ENCODE measurements at places on chromosomes 4 and X.

- DNase-seq = no peak
Measured at GRCh38 chrX:67288156-67288555, 255.7 kb upstream of the AR start.

DNA sequence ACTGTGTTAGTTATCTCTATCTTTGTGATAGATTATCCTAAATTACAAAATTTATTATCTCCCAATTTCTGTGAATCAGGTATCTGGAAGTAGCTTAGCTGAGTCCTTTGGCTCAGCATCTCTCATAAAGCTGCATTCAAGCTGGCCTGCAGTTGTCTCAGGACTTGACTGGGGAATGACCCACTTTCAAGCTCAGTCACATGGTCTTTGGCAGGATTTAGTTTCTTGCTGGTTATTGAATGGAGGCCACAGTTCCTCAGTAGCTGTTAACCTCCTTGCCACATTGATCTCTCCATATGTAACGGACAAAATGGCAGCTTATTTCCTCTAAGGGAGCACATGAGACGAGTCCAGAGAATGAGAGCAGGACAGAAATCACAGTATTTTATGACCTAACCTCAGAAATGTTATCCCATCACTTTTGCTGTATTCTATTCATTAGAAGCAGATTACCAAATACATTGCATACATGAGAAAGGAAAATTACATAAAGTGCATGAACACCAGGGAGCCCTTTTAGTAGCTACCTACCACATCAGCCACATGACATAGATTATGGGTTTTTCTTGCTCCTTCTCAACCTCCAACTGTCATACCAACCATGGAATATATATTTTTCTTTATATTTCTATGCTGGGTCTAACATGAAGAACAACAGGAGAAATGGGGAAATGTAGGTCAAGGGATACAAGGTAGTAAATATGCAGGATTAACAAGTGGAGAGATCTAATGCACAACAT is 730.1 kb downstream of the CCSER1 start:
- no peak for DNase-seq

- DNase-seq = no peak
Measured at GRCh38 chr4:42470023-42470422, 72.7 kb downstream of the SHISA3 start.

DNA sequence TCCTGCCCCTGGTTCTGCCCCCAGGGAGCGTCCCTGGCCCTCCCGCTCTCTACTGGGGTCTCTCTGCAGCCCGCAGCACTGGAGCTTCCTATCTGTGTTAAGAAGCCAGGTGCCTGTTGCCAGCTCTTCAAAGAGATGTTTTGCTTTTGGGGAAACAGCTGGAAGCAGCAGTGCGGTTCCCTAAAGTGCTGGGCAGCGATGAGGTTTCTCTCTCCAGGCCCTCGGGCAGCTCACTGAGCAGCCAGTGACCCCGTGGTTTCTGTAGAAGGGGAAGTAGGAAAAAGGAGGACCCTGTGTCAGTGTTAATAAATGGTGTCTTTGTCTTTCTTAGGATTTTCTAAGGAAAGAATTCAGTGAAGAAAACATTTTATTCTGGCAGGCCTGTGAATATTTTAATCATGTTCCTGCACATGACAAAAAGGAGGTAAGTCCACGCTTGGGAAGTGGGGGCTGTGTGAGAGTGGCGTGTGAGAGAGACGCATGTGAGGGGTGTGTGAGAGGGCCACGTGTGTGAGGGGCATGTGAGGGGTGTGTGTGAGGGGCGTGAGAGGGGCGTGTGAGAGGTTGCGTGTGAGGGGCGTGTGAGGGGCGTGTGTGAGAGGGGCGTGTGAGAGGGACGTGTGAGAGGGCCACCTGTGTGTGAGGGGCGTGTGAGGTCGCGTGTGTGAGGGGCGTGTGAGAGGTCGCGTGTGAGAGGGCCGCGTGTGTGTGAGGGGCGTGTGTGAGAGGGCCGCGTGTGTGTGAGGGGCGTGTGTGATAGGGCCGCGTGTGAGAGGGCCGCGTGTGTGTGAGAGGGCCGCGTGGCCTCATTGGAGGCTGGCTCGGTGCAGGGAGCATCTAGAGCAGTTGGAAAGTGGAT is 27.1 kb upstream of the HGFAC start:
- DNase-seq = no peak

GRCh38 chr4:135249024-135249423 is 1047.4 kb upstream of the PABPC4L start:
- peak; percentile 9 for DNase-seq

GRCh38 chr4:117491516-117491915 is 406.1 kb upstream of the TRAM1L1 start:
- DNase-seq = peak; percentile 31

GRCh38 chrX:42017971-42018370 is 94.6 kb upstream of the CASK start:
- DNase-seq = no peak

DNA sequence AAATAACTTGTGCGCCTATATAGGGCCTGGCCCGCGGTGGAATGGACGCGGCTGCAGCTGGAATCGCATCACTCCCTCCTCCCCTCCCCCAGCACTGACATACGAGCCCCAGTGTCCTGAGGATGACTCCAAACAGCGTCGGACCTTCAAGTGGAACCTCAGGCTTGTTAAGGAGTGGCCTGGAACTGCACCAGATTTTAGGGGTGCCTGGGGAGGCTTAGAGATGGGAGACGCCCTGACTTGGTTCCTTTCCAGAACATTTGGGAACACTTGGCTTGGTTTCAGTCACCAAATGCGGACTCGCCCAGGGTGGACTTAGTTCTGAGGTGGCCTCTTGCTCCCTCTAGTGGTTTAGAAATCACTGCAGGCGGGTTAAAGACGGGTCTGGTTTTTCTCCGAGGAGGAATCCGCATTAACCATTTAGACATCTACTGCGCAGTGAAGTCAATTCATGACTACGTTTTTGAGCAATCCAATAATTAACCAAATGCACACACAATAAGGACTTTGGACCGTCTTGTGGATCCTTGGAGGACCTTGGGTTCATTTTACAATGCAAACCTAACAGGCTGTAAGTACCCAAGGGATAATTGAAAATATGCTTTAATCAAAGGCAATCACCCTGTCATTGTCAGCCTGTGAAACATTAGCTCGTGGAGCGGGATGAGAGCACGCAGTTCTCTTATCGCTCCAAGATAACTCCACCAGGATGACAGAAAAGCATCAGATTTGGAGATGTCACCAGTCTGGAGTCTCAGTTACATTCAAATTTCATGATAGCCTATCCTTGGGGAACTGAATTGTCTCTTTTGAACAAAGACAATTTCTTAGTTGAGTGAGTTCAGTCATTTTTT is 11.2 kb upstream of the PDGFRA start:
- peak; percentile 92 for DNase-seq

DNA sequence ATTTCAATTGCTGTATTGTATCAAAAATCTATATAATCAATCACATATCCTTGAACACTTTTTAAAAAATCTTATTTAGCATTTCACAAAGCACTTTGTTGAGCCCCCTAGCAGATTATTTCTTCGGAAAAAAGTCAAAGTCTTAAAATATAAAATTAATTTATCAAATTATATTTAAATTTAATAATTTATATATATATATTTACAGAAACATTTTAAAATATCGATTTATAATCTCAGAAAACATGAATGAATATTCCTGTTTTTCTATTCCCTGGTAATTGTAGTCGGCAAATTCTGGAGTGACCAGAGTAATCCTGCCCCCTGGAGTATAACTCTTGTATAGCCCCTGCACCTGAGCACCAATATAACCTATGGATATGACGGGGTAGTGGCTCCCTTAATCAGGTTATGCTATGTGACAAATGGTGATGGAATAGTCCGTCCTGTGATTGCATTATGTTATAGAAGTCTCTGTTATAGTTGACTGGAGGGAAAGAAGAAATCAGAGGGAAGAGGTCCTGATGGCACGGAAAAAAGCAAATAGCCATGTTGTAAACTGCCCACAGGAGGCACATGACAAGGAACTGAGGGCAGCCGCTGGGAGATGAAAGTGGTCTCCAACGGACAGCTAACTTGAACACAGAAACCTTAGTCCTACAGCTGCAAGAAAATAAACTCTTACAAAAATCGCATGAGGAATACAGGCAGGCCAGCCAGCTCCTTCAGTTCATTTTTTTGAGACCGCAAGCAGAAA is 1092.3 kb downstream of the ARAP2 start:
- DNase-seq = no peak

DNA sequence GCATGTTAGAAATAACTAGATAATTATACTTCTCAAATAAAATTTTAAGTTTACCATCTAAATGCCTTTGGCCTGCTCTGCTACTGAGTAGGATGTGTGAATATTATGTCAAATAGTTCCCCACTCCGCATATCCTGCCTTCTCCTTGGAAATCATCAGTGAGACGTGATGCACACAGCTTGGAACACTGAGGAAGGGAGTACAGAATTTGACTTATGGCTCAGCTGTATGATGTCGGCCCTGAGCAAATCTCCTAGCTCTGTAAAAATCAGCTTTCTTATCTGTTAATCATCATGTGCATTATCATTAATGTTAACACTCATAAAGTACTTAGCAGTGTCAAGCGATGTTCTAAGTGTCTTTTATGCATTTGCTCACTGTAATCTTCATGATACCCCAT is 241.0 kb upstream of the ANKRD50 start:
- no peak for DNase-seq

- no peak for DNase-seq
Measured at GRCh38 chr4:108107729-108108382, 60.9 kb downstream of the LEF1 start.

DNA sequence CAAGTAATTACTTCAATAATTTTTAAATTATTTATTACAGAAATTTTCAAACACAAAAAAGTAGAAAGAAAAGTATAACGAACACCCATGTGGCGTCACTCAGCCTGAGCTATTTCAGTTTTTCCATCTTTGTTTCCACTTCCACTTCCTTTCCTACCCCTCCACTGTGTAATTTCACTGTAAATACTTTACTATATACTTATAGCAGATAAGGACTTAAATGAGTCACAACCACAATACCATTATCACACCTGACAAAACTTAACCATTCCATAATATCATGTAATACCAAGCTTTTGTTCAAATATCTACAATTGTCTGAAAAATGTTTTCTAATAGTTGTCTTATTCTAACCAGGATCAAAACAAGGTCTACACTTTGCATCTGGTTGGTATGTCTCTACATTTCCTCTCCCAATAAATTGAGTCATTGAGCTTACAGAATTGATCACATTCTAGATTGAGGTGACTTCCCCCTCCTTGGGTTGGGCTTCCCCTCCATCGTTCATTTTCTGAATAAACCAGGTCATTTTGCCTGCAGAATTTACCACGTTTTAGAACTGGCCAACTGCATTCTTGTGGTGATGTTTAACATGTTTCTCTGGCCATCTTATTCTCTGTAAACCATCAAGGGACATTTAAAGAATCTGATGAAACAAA is 48.7 kb downstream of the ATP10D start:
- no peak for DNase-seq

DNA sequence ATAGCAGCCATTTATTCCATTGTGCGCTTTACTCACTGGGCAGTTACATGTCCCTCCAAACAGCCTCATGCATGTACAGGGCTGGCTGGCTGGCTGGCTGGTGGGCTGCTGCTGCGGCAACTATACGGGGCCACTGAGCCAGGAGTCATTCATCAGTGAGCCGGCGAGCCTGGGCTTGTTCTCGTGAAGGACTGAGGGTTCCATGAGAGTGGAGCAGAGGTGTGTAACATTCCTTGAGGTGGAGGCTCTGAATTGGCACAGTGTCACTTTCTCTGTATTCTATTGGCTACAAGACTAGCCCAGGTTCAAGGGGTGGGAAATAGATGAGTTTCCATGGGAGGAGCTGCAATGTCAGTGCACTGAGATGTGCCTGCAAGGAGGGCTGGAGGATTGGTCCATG is 89.1 kb downstream of the ARHGAP10 start:
- no peak for DNase-seq

GRCh38 chr4:13368217-13368616 is 115.9 kb downstream of the RAB28 start:
- no peak for DNase-seq

- DNase-seq = no peak
Measured at GRCh38 chrX:19670854-19671620, 155.7 kb upstream of the MAP3K15 start.

GRCh38 chr4:105871997-105872396 is 23.3 kb upstream of the NPNT start:
- no peak for DNase-seq

DNA sequence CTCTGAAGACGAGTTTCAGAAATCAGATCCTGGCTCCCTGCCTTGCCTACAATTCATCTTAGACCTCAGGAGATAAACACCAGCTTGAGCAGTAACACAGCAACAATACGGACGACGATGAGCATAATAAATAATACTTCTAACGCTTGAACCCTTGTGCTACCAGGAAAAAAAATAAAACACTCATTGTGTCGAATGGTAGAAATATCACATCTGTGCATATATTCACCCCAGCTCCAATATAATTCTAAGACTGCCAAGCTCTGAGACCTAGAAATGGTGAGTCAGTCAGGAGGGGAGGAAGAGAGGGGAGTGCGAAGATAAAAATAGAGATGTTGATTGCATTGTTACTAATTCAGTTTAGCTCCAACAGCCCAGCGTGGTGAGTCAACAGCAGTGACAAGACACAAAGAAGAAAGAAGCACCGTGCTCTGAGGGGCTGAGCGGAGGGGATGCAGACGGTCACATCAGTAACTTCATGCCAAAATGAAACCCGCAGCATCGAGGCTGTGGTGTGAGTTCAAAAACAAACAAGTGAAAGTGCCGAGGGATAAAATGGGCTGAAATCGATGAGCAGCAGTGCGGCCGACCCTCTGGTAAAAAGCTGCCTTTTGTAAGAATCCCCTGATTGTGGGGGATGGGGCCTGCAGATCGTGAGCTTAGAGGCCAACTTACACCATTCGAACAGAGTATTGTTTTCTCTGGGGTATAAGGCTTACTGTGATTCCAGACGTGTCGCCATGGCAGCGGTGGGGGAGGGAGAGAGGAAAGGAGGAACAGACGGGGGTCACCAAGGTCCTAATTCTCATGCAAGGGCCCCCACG is 150.4 kb downstream of the MGST2 start:
- peak; percentile 88 for DNase-seq

DNA sequence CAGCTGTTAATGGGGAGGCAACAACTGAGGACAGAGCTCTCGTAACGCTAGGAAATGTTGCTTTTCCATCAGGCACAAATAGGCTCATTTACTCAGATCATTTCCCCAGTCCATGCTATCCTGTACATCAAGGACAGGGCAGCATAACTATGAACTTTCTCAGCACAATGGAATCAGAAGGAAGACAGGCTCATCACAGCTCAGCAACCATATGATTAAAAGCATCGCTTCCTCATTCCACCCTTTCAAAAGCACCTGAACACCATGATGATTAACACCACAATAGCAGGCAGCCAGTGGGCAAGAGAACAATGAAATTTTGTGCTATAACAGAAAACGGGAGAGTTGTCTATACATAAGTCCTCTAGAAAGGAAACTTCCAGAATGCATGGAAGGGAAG is 297.8 kb downstream of the ZNF674 start:
- DNase-seq = no peak
